ENCODE measurements at places on chromosomes 5 and 9.
A peak's percentile ranks its signal among the peaks of the same experiment; 100 is the strongest.

- DNase-seq: no peak
Observed at GRCh38 chr5:17157916-17158529, 59.4 kb upstream of the BASP1 start.

DNA sequence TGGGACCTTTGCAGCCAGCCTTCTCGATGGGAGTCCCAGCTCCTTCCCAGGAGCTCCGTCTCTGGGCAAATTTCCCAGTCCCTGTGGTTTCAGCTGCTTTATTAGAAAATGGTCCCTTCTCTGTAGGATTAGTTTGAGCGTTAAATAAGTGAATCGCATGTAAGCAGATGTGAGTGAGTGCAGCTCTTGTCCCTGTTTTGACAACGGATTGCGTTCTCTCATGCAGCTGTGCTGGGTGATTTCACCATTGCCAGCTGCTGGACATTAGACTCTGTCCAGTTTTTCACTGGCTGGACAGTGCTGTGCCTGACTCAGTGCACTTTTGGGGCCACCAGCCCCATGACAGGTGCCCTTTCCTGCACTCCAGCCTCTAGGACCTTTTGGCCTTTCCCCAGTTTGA lies 11.6 kb upstream of the CEL start:
- no peak for DNase-seq

DNA sequence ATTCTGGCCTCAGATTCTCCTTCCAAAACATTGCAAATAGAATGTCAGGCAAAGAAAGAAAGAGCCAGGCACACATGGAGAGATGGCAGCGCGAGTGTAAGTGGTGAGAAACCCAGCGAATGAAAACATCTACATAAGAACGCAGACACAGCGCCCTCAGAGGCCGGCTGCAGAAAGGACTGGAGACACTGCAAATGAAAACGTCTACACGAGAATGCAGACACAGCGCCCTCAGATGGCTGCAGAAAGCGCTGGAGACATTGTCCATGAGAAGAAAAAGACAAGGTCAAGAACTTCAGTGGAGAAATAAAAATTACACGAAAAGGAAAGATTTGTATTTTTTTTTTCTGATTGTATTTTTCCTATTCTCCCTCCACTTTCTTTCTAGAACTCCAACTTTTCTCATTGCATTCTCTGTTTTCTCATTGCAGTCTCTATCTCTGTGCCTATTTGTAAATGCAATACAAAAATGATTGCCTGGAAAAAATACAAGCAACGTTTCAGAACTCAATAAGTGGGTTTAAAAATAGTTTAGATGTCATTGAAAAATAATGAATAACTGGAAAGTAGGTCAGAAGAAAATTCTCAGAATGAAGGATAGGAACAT lies 117.9 kb upstream of the LPCAT1 start:
- DNase-seq: peak; percentile 67

DNA sequence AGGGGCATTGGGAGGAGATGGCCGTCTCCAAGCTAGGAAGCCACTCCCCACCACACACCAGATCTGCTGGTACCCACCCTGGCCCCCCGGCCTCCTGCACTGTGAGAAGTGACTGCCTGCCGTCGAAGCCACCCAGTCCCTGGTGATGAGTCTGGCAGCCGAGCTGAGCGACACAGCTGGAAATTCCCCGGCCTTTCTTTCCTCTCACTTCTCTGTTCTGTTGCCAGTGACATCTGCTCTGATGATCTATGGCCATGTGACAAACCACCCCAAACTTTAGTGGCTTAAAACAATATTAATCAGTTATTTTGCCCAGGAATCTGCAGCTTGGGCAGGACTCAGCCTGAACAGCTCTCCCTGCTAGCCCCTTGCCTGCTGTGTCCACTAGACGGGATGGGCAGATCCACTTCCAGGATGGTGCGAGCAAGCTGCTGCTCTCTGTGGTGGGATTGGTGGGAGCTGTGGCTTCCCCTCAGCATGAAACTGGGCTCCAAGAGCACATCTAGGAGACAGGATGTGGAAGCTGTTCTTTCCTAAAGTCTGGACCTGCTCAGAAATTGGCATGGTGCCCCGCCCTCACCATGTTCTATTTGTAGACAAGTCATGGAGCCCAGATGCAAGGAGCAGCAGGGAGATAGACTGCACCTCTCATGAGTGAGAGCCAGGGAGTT lies 211.2 kb downstream of the GADD45G start:
- DNase-seq: no peak

GRCh38 chr5:87940775-87941174 lies 327.9 kb downstream of the TMEM161B start:
- DNase-seq: no peak

GRCh38 chr5:51095486-51095885 lies 287.8 kb upstream of the ISL1 start:
- no peak for DNase-seq

DNA sequence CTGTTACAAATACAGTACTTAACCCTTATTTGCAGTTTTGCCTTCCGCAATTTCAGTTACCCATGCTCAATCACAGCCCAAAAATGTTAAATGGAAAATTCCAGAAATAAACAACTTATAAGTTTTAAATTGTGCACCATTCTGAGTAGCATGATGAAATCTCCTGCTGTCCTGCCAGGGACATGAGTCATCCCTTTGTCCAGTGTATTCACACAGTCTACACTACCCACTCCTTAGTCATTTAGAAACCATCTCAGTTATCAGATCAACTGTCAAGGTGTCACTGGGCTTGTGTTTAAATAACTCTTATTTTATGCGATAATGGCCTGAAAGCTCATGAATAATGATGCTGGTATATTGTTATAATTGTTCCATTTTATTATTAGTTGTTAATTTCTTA lies 95.8 kb downstream of the PLCXD3 start:
- no peak for DNase-seq

DNA sequence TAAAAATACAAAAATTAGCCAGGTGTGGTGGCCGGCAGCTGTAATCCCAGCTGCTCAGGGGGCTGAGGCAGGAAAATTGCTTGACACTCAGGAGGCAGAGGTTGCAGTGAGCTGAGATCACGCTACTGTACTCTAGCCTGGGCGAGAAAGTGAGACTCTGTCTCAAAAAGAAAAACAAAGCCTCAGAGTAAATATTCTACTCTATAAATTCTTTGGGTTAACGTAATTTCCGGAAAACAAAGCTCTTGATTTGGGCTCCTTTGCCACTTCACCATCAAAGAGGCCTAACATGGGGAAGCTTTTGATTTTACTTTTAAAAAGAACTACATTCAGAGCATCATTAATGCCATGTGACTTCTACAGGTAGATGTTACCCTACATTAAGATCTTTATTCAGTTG lies 103.1 kb downstream of the SERINC5 start:
- DNase-seq: no peak

DNA sequence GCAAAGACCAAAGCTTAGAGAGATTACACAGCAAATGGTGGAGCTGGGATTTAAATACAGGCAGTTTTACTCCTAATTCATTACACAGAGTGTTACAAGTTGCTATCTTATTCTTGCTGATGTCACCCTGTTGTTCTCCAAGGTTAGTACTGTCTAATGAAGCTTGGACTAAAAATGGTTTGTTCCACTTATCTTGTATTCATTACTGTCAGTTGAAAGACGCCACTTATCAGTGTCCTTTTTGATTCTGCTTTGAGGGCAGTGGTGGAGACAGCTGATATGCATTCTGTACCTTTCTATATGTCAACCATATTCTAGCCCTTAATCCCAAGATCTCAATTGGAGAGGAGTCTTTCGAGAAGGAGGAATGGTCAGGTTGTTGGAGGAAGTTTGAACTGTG lies 14.0 kb upstream of the DENND4C start:
- no peak for DNase-seq

DNA sequence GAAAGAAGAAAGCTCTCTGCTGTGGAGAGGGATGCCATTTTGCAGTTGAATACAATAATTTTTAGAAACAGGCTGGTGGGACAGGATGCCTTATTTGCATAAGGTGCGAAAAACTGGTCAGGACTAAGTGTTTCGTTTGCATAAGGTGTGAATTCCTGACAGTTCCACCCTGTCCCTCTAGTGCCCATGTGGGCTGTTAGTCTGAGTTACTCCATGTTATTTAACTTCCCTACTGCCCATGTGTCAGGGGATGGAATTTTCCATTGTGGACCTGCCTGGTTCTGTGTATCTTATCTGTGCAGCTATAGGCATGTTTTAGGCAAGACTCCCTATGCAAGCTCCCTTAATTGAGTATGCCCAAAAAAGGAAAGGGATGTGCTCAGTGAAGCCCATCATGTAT lies 35.3 kb upstream of the NFIL3 start:
- no peak for DNase-seq

GRCh38 chr5:110853267-110853666 lies 114.5 kb downstream of the SLC25A46 start:
- no peak for DNase-seq

GRCh38 chr5:410911-411517 lies 32.0 kb upstream of the EXOC3 start:
- no peak for DNase-seq

DNA sequence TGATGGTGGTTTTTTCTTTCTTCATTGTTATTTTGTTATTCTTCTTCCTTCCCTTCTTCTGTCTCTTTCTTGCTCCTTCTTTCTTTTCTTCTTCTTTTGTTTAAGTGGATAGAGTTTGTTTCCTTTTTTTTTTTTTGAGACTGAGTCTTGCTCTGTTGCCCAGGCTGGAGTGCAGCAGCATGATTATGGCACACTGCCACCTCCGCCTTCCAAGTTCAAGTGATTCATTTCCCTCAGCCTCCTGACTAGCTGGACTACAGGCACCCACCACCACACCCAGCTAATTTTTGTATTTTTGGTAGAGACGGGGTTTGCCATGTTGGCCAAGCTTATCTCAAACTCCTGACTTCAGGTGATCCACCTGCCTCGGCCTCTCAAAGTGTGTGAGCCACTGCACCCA lies 40.3 kb downstream of the JAK2 start:
- DNase-seq: no peak

DNA sequence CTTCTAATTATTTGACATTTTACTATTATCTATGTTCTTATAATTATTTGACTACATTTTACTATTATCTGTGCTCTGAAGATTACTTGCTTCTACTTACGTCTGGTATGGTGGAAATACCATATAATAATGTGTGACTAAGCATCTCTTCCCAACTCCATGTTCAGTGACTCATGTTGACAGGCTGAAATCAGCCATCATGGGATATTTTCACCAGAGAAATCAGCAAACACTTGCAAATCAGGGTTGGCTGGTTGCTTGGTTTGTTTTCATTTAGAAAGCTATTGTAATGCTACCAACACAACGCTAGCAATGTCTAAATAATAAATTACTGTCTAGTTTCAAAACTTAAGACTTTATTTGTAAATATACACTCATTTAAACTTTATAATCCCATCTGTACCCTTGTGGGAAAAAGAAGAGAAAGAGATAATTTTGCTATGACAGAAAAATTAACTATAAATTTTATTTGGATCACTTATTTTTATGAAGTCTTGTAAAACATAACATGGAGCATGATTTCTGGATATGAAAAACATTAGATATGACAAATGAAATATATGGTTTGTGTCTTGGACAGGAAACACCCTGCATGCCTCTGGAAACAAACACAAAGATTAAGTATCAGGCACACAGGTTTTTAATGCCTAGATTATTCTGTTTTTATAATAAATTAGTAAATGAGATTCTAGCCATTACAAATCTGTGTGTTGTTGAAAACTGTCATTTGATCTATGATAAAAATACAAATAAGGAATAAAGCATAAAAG lies 337.6 kb downstream of the BNC2 start:
- no peak for DNase-seq

DNA sequence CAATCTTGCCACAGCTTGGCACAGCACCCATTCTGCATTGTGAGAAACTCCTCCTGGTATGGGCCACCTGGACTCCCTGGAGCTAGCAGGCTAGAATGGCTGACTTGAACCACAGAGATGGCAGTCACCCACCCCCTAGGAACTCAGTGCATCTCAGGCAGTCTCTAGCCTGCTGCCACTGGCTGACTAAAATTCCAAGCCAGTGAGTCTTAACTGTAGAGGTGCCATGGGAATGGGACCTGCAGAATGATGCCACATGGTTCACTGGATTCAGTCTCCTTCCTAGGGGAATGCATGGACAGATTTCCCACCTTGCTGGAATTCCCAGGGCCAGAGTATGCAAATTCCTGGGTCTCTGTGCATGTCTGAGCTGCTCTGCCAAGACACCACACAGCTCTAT lies 382.9 kb downstream of the MAN2A1 start:
- DNase-seq: no peak

- DNase-seq: no peak
Observed at GRCh38 chr9:128061275-128061960, 5.7 kb downstream of the NAIF1 start.

DNA sequence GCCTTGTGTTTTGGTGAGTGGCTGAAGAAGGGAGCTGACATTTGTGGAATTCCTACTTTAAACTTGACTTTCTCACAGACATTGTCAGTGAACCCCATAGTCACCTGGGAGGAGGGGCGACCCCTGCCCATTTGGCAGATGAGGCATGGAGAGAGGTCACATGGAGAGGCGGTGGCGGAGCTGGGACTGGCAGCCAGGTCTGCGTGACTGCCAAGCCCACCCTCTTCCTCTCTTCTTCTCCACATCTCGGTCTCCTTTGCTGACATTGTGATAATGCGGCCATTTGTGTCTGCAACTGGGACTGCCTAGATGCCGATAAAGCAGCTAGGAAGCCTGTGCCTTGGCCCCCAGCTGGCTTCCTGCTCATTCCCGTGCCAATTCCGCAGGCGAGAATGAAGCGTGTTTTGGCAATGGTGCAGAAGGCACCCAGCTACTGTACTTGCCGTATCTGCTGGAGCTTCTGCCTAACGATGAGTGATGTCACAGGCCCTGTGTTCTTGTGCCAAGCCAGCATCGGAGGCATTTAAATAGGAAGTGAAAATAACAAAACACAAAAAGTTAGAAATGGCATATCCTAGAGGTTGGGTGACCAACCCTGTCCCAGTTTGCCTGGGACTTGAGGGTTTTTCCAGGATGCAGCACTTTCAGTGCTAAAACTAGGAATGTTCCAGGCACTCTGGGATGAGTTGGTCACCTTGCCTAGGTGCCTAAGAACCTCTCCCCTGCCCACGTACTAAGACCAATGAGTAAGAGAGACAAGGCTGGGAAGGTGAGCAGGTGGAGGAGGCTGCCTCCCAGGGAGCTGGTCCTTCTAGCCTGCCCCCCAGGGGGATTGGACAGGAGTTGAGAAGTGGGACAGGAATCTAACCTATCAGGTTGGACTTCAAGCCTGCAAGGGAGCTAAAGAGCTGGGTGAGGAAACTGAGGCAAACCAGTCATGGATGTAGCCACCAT lies 23.6 kb downstream of the OLFML2A start:
- no peak for DNase-seq

GRCh38 chr9:74556685-74557084 lies 59.5 kb downstream of the RORB start:
- no peak for DNase-seq

- no peak for DNase-seq
Observed at GRCh38 chr9:92729735-92730155, 34.9 kb downstream of the BICD2 start.

GRCh38 chr5:78232163-78232562 lies 62.3 kb downstream of the AP3B1 start:
- DNase-seq: no peak

GRCh38 chr9:91516777-91517176 lies 93.1 kb upstream of the NFIL3 start:
- DNase-seq: no peak
